ENCODE measurements at places on chromosomes 6 and 20.

DNA sequence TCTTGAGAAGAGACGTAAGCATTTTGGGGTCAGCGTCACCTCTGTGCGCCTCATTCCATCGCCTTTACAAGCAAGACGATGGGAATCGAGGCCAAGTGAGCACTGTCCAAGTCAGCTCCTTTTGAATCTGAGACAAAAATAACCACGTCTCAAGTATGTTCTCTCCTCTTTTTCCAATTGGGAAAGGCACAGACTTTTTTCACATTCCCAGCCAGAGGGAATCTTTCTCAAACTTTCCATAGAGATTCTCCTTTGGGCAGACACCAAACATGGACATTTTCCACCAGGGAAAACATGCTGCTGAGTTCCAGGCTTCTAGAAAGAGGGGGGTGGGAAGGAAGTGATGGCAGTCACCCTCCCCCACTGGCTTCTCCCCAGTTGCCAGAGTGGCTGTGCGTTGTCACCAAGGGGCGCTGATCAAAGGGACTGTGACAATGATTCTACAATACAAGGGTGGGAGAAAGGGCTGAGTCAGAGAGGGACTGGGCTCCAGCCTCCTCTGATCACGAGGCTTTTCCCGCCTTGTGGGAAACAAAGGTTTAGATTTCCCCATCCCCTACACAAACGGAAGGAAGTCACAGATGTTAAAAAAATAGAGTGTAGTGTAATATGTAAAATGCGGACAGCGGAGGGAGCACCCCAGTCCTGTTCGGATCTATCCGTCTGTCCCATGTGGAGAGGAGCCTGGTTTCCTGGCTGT, 281.9 kb upstream of the RNF24 start:
- DNase-seq, result no peak

- no peak for DNase-seq
Measured at GRCh38 chr6:168313431-168314011, 6.1 kb downstream of the DACT2 start.

GRCh38 chr6:126812651-126813050, 305.8 kb upstream of the RSPO3 start:
- DNase-seq, result no peak

DNA sequence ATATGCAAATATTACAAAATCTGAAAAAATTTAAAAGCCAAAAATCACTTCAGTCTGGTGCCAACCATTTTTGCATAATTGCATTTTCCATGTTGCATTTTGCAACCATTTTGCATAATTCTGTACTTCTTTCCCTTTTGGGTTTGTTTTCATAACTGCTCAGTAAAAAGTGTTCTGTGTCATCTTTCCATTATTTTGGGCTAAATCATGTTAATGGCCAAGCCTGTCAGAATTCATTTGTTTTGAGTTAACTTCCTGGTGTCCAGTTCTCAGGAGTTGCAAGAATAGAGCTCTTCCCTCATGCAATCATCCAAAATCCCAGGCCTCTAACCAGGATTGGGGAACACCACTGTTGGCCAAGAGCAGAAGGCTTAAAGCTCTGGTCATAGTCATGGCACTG, 133.6 kb downstream of the MTHFD1L start:
- DNase-seq, result no peak

DNA sequence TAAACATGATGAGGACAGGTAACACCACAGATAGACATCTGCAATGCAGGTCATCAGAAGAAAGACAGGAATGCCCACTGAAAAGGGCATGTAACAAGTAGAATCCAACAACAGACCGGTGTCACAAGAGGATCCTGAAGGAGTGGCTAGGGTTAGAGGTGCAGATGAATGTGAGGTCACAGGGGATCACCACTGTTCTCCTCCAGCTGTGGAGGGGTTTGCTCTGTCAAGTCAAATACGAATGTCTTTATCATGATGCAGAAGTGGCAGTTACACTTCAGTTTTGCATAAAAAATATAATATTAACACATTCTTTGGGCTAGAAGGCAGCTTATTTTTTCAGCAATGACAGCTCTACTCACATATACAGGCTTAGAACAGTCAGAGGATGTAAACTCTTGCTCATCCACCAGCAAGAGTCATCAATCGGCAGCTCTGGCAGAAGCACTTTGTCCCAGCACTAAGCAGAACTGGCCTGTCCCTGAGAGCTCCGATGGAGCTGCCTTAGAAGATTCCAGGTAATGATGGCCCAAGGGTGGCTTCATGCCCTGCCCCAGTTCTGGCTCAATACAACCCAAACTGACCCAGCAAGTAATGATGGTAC, 130.4 kb upstream of the TRAF3IP2 start:
- DNase-seq, result no peak

- DNase-seq, result no peak
Measured at GRCh38 chr6:118288355-118289124, 259.6 kb upstream of the PLN start.

DNA sequence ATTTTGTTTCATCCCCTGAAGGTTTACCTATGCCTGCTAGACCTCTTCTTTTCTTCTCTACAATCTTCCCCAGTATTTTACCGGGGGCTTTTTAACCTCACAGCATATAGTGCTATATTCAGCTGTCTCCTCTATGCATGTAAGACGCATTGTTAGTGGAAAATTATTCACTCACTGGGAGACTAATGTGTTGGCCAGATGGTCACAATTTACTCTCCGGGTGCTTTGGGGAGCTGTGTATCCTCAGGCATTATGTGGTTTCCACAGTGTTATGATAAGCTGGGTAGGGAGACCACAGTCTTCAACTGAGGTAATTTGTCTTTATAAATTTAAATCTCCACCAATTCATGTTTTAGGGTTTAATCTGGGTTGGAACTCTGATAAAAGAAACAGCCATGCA, 553.8 kb upstream of the PTCHD4 start:
- DNase-seq, result no peak

DNA sequence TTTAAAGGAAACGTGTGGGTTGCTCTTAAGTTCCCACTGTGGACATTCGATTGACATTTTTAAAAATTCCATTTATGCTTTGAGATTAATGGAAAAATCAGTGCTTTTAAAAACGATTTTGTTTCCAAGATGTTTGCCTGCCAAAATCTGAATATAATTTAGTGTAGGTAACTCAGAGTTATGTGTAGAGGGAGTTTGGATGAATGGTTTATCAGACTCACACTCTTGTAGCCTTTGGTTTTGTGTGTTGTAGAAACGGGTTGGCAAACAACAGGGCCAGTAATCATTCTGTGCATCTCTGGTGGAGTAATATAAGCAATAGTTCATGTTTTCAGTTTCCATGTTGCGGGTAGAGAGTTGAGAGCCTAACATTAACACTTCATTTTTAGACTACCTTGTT, 140.6 kb downstream of the RPS12 start:
- no peak for DNase-seq

DNA sequence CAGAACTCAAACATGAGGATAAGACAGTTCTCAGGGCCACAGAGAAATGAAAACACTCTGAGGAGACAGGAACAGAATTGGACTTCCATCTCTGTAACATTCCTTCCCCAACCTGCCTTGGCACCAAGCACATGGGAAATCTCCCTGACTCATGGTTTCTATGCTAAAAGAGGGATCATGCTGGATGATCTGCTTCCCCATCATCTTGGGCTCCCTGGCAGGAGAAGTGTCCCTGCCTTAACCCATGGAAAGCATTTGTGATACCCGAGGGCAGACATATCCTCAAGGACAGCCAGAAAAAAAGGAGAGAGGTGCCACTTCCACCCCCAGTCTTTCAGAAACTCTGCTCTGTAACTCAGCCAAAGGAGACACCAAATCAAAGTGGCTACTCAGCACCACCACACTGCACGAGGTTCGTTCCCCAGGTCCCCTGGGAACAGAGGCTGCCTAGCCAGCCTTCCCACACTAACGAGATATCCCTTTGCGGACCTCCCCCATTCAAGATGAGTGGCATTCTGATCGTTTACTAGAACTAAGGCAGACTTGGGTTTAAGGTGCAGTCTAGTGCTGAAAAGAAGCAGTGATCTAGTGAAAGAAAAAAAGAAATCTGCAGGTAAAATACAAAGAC, 34.8 kb downstream of the BLOC1S5 start:
- DNase-seq, result no peak

- no peak for DNase-seq
Measured at GRCh38 chr6:78538002-78538401, 329.3 kb upstream of the IRAK1BP1 start.

DNA sequence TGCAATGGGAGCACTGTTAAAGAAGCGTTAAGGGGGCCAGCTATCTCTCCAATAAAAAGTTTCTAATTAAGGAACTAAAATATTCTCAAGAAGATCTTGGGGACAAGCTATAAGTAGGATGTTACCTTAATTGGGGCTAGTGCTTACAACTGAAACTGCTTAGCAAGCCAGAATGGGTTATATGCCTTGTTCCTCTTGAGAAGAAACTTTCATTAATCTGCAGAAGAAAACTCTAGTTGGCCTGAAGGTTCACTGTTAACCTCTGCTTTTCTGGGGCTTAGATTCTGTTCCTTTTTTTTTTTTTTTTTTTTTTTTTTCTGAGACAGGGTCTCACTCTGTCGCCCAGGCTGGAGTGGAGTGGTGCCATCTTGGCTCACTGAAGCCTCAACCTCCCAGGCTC, 82.2 kb downstream of the BACH2 start:
- DNase-seq, result no peak

DNA sequence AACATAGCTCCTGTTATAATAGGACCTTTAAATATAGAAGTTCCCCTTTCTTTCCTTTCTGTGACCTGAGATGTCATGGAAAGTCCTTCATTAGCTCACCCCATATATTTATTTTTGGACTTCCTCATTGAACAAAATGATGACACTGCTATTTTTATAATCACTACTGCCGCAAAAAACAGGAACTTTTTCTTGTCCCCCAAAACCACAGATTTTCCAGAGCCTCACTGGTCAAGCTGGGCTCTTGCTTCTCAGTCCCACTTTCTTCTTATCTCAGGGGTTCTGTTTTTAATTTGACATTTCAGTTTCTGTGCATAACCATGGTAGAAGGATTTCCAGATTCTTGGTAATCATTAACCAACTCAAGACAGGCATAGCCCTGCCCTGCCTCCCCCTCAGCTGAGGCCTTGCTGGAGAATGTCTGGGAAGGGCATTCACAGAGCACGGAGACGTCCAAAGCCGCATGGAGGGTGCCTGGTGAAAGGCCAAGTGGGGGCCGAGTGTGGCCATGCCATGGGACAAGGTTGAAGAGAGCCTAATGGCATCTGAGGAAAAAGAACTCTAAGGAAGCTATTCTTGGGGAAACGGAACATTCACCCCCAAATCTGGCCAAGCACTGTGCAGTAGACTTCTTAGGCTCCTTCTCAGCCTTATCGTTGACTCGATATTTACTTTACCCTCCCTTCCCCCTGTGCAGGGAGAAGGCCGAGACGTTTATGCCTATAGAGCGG, 73.7 kb downstream of the EDN1 start:
- DNase-seq, result no peak

DNA sequence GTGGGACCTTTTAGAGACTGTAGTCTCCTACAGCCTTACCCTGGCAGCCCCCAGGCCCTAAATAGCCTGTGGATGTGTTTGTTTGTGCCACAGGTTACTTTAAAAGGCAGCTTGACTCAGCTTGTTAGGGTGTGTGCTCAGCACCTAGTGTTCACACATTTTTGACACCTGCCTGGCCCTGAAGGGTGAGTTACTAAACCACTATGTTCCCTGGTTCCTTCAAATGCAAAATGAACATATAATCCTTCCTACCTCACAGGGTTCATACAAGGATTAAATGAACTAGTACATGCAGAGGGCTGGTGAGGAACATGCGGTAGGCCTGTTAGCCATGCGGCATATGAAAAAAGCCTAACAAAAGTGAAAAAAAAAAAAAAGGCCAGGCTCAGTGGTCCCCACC, 14.9 kb upstream of the TFAP2C start:
- DNase-seq, result no peak

- DNase-seq, result no peak
Measured at GRCh38 chr6:170049641-170050561, 241.0 kb downstream of the DLL1 start.

DNA sequence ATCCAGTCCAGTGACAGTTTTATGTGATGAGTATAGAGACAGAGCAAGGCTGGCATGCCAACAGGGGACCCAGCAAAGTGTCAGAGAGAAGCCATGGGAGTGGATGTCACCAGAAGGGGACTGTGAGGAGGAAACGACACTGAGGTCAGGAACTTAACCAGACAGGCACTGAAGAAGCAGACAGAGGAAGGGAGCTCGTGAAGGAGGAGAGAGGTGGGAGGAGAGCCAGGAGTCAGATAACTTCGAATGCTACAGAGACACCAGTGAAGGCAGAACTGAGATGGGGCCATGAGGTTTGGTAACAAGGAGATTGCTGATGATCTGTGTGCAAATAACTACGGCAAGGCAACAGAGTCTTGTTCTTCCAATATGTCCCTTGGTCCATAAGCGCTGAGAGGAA, 211.1 kb upstream of the FOXA2 start:
- DNase-seq, result no peak

DNA sequence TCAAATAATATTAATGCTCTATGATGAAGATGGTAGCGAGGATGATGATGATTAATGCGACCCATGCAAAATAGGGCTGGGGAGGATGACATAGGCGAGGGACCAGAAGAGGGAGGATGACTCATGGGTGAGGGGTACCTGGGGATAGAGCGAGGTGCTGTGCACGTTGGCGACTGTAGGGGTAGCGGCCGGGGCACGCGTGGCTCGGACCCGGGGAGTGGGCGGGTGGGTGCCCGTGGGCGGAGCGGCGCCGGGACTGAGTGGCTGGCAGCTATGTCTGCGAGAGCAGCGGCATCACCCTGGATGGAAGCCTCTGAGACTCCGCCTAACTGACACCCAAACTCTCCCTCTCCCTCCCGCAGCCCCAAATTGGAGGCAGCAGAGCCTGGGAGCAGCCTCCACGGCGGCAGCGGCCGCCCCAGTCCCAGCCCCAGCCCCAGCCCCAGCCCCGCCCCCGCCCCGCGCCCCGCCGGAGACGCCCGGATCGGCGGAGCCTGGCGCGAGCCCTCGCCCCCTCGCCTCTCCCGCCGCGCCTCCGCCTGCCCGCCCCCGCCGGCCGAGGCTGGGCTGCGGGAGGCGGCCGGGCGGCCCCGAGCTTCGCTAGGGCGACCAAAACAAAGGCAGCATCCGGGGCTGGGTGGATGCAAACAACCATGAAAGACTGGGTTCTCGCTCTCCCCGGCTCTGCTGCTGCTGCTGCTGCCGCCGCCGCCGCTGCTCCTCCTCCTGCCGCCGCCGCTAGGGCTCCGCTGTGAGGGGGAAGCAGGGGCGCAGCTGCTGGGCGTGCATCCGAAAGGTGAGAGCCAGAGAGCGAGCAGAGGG, at the start of gene RIMS1:
Gene RIMS1 (plus strand): TSS at position 367 of the 822 bp plus-strand sequence. CDS start 474 bp downstream, outside the sequence.
- DNase-seq, result no peak

DNA sequence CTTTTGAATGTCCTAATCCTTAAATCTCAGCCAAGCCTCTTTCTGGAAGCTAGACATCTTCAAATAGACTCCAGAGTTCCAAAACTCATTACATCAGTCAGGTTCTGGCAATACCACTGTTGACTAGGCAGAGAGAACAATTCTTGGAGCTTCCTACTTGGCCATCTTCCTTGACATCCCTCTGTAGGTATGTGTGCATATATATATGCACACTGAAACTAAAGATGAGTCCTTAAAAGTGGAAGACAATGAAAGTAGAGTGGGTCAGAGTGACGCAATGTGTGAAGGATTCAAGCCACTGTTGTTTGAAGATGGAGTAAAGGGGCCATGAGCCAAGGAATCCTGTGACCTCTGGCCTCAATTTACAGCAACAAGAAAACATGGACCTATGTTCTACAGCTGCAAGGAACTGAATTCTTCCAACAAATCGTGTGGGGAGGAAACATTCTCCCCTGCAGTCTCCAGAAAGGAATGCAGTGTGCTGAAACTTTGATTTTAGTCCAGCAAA, 18.7 kb upstream of the DUSP22 start:
- no peak for DNase-seq
